ENCODE measurements at places on chromosomes 13 and 19. TPM values are rescaled to one million over a fixed set of nuclear protein-coding genes. Genes with fewer than 3 reads are reported as not detected.

ZNF208 gene
- not detected for total RNA-seq

GRCh38 chr19:1217366-1217765 is 11.8 kb downstream of the STK11 start:
- H3K27me3 ChIP-seq = no peaks in the 10 kb centered on the region
- H3K36me3 ChIP-seq = peaks cover 3% of the 10 kb centered on the region
- no peak for DNase-seq
- no peak overlapping the region for H3K27ac ChIP-seq
- H3K4me3 ChIP-seq = no peak overlapping the region
- H3K4me1 ChIP-seq = peaks cover 4% of the 10 kb centered on the region

DNA sequence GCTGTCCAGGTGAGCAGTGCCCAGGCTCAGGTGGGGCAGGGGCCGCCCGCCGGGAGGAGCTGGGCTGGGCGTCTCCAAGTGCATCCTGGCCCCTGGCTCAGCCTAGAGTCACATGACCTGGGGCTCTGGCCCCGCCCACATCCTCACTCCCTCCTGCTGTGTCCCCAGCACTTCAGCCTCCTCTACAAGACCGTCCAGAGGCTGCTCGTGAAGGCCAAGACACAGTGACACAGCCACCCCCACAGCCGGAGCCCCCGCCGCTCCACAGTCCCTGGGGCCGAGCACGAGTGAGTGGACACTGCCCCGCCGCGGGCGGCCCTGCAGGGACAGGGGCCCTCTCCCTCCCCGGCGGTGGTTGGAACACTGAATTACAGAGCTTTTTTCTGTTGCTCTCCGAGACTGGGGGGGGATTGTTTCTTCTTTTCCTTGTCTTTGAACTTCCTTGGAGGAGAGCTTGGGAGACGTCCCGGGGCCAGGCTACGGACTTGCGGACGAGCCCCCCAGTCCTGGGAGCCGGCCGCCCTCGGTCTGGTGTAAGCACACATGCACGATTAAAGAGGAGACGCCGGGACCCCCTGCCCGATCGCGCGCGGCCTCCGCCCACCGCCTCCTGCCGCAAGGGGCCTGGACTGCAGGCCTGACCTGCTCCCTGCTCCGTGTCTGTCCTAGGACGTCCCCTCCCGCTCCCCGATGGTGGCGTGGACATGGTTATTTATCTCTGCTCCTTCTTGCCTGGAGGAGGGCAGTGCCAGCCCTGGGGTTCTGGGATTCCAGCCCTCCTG is 16.8 kb upstream of the CELF5 start:
- no peaks in the 10 kb centered on the region for H3K4me1 ChIP-seq
- H3K36me3 ChIP-seq = peaks cover 3% of the 10 kb centered on the region
- no peaks in the 10 kb centered on the region for H3K27me3 ChIP-seq
- peak; percentile 74 for DNase-seq

GRCh38 chr19:1401138-1401888 is at the start of gene GAMT:
TSS of gene GAMT (minus strand) at chr19:1401542. CDS start at chr19:1401476, 66 bp downstream.
- no peak within 1 kb of the TSS for H3K27ac ChIP-seq
- peaks cover 2% of the 10 kb centered on the region for H3K4me1 ChIP-seq
- DNase-seq = no peak
- H3K27me3 ChIP-seq = no peaks in the 10 kb centered on the region

DNA sequence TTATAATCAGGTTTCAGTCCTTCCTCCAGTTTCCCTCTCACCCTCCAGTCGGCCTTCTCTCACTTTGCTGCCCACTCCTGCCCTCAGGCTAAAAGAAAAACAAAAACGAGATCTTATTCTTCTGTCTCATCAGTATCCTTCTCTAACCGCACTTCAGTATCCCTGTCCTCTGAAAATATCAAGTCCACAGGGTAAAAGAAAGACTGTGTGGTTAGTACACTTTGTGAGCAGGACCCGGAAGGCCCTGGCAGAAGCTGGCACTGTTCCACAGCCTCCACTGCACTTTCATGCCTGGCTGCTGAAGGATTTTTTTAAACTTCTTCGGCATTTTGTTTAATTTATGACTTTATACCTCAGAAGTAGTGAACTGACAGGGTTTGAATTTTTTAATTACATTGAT is 51.8 kb downstream of the TM9SF2 start:
- H3K27me3 ChIP-seq = no peaks in the 10 kb centered on the region
- DNase-seq = no peak
- no peak overlapping the region for H3K4me3 ChIP-seq
- H3K36me3 ChIP-seq = peaks cover 19% of the 10 kb centered on the region

Measured in H1 (cell line).